ENCODE measurements at places on chromosomes 2 and 18.
A peak's percentile ranks its signal among the peaks of the same experiment; 100 is the strongest.

GRCh38 chr2:229835596-229836283, 86.1 kb downstream of the TRIP12 start:
- no peak for DNase-seq

- DNase-seq = peak; percentile 94
Measured at GRCh38 chr18:48545757-48546321, 7.0 kb downstream of the CTIF start.

DNA sequence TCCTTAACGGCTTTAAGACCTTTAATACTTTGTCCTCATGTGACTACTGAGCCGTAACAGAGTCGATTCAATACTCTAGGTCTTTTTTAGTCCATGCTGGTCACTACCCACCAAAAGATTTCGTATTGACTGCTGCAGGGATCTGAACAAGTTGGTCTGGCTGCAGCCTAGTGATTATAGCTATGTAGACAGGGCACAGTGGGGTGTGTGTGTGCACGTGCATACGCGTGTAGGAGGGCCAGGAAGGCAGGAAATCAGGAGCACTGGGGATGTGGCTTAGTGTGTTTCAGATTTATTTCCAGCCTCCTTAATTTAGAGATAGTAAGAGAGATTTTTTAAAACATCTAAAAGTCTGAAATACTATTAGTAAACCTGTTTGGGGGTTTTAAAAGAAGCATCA, 161.4 kb downstream of the MYO3B start:
- DNase-seq = no peak

GRCh38 chr2:160169471-160169870, 30.6 kb downstream of the ITGB6 start:
- DNase-seq = no peak

DNA sequence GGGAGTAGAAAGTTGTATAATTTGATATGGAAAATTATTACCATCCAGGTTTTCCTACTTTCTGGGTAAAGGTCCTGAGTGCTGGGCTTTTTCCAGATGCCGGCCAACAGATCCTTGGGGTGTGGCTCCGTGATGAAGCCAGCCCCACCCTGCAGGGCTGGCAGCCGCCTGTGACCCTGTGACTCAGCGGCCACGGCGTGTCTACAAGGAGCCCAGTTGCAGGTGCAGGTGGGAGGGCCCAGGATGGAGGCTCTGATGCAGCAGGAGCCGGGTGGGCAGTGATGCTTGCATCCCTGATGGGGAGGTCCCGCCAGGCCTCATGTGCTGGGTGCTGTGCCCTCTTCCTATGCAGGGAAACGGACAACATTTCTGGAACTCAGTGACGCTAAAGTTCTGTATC, 96.0 kb upstream of the ALKAL2 start:
- DNase-seq = no peak

GRCh38 chr2:203706403-203706802, at the start of gene CD28:
Gene CD28, plus strand, starts transcription at chr2:203706639. Its CDS starts 58 bp downstream, at chr2:203706697.
- no peak for DNase-seq

DNA sequence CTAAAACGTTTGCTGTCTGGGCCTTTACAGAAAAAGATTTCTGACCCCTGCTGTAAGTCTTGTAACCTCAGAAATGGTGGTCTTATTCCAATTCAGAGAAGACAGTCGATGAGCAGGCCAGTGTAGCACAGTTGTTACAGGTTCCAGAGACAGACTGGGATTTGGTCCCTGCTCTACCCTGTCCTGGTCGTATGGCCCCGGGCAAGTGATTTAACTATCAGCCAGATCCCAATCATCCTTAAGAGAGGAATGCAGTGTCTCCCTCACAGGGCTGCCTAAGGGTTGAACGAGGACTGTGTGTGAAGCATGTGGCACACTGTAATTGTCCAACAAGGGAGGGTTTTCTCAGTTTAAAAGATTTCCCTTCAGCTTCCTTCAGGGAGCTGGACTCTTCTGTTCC, 47.2 kb downstream of the HK2 start:
- no peak for DNase-seq

DNA sequence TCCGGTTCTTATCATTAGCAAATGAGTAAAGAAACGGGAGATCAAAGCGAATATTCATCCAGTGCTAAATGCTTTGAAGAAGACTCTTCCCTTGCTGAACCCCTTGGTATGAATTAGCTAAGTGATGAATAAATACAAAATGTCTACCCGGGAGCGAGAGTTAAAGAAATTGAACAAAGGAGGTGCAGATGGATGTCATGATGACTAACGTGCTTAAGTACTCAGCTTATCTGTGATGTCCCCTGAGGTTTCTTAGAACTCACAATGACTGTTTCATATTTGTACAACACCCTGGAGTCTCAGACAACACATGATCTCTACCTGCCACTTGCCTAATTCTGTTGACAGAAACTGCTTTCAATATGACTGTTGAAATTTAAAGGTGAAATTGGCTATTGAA, 148.5 kb downstream of the TMEM200C start:
- no peak for DNase-seq

- no peak for DNase-seq
Measured at GRCh38 chr2:24317491-24317920, 42.8 kb downstream of the ITSN2 start.

DNA sequence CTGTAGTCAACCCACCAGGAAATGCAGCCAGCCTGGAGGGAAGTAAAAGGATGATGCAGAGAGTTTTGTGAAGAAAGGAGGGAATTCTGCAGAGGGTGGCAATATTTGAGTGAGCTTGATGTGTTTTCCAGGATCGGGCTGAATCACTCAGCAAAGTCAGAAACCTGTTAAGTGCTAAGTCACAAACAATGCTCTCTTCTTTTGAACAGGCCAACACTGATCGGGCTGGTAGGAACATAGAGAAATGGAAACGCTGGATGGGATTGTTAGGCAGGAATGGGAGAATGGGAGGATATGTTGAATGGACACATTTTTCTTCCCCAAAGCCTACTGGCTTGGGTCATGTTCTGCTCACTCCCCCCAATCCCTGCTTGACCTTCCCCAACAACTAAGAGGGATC, 36.6 kb downstream of the KCNS3 start:
- peak; percentile 26 for DNase-seq

DNA sequence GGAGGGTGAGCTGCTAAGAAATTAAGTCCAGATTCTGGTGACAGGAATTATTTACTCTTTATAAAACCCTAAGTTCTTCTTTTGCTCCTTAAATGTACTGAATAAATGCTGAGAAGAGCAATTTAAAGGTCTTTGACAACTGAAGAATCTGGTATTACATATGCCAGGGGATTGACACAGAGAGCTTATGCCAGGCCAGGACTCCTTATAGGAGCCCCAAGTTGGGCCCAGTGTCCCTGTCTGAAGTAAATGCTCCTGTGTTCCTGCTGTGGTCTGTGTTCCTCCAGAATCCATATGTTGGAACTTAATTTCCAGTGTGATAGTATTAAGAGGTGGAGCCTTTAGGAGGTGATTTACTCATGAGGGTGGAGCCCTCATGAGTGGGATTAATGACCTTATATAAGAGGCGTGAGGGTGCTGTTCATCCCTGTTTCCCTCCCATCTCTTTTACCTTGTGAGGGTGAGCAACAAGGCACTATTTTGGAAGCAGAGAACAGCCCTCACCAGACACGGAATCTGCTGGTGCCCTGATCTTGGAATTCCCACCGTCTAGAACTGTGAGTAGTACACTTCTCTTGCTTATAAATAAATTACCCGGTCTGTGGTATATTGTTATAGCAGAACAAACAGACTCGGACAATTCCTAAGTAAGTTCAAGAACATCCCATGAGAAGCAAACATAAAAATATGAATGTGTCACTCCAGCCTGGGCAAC, 39.8 kb downstream of the LYPD6 start:
- no peak for DNase-seq

- DNase-seq = no peak
Measured at GRCh38 chr2:21269382-21269781, 145.6 kb downstream of the TDRD15 start.

DNA sequence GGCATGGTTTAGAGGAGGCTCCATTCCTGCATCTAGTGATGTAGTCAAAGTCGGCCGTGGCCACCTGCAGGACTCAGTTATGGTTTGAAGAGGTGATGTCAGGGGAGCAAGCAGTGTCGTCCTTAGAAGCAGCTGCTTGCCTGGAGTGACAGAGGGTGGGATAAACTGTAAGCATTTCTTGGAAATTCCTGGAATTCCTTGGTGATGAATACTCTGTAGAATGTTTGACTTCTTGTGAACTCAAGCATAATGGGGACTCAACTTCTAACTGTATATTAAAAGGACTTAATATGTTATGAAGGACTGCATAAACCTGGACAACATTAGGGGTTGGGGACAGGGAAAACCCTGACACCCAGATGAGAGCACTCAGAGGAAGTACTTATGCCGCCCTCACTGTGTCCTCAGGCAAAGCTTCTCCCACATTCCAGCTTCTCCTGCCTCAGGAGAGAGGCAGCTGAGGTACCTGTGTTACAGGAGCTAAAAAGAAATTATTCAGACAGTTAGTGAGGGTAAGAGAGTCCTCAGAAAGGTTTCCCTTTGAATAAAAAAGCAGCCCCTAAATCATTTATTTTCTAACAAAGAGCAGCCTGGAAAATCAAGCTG, 459.9 kb upstream of the CELF4 start:
- DNase-seq = no peak

- DNase-seq = no peak
Measured at GRCh38 chr18:23992941-23993280, 21.6 kb upstream of the TTC39C start.

DNA sequence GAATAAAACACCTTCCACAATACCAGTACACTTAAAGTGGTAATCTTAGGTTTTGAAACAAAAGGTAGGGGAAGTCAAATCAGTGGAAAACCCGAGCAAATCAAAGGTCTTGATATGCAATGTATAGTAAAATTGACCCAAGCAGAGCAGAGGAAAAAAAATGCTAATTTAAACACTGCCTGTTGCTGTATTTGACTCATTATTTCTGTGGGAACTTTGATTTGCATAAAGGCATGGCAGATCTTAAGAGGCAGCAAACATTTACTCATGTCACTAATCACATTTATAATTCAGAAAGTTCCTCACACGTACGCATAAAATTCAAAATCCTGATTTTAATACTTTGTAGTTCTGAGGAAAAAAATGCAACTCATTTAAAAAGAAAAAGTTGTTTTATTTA, 64.4 kb downstream of the IKZF2 start:
- DNase-seq = no peak

DNA sequence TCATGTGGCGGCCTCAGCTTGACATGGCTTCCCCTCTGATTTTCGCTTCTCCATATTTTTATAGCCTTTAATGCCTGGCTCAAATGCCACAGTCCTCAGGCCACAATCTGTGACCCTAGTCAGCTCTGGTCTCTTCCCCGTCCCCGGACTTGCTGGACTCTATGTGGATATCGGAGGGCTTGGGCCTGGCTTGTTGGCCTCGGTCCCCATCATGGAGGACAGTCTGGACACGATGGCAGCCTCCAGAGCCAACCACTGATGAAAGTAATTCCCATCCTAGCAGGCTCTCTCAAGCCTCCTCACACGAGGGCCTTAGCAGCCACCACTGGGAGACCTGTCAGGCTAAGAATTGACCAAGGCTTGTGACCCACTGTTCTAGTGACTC, 61.6 kb downstream of the LPIN1 start:
- no peak for DNase-seq

DNA sequence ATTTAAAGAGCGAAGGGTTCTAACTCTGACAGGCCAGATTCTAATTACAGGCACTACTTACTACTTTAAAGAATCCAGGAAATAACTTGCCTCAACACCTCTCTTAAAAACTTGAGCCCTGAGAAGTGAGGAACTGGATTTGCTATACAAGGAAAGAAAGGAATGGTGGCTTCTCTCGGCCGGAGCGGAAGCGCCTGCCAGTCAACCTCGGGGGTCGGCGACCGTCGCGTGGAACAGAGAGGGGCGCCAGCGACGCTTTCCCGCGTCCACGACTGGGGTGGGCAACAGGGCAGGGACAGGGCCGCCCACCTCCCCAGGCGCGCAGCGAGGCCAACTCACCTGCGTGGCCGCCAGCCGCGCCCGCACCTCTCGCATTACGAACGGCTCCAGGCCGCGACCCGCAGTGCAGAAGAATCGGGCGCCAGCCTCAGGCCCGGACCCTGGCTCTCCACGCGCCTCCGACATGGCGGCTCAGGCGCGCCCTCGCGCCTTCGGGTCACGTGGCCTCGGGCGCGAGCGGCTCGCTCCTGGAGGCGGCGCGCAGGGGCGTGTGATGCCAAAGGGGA, at the start of gene THUMPD2:
TSS of gene THUMPD2 (minus strand) at position 484 of the 566 bp plus-strand sequence. CDS start at position 465, 19 bp downstream.
- DNase-seq = peak; percentile 69

- no peak for DNase-seq
Measured at GRCh38 chr18:55777666-55778304, 189.8 kb upstream of the TCF4 start.

DNA sequence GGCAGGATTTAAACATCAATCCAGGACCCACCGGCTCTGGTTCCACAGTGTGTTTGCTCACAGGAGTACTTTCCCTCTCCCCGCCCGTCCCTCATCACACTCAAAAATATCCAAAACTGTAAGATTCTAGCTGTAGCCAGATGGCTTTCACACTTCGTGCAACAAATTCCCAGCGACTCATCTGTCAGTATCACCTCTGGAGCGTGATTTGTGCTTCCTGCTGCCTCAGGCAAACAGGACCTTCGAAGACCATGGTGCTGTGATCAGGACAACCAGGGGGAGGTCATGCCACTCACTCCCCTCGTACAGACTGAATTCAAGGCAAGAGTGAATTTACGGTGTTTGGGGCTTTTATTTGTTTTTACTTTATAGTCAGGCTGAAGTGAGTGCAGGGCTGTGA, 154.5 kb upstream of the PID1 start:
- no peak for DNase-seq

GRCh38 chr2:239951129-239951734, 73.9 kb downstream of the NDUFA10 start:
- DNase-seq = no peak

DNA sequence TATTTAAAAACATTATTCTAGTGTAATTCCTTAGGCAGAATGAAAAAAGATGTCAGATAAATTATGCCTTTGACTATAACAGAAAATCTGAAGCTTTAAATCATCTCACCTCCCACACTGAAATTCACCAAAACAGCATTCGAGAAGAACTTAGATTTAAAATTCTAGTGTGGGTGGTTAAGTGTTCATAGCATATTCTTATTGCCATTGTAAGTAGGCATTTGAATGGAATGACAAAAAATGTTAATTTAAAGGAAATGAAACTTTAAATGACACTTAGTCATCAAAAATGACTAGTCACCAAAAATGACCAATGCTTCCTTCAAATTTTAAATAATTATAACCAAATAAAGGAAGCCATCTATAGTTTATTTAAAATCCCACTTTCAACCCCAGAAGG, 7.0 kb upstream of the ZNF407 start:
- no peak for DNase-seq

DNA sequence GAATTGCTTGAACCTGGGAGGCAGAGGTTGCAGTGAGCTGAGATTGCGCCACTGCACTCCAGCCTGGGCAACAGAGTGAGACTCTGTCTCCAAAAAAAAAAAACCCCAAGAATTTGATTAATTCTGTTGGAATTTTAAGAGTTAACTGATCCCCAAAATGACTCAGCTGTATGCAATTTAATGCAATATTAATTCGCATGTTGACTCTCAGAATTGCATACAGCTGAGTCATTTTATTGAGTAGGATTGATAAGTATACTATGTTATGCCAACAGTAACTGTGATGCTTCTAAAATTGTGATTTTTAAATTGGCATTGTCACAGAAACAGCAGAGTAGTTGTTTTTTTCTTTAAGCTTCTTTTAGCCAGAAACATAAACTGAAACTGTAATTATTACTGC, 19.6 kb downstream of the MSH2 start:
- no peak for DNase-seq

DNA sequence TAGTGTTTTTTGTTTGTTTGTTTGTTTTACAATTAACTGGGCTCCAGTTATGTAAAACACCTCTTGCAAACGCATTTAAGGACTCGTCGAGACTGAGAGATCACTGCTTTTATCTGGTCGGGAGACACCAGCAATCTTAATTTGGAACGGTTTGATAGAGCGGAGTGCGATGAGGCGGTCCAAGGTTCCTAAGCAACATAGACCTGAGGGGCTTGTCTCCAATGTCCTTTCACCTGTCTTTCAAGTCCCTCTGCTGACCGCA, 729 bp upstream of the SELENOI start:
- no peak for DNase-seq

All from Ammon's horn (tissue), 1 donor.